ENCODE measurements at places on chromosomes 6 and 20.

DNA sequence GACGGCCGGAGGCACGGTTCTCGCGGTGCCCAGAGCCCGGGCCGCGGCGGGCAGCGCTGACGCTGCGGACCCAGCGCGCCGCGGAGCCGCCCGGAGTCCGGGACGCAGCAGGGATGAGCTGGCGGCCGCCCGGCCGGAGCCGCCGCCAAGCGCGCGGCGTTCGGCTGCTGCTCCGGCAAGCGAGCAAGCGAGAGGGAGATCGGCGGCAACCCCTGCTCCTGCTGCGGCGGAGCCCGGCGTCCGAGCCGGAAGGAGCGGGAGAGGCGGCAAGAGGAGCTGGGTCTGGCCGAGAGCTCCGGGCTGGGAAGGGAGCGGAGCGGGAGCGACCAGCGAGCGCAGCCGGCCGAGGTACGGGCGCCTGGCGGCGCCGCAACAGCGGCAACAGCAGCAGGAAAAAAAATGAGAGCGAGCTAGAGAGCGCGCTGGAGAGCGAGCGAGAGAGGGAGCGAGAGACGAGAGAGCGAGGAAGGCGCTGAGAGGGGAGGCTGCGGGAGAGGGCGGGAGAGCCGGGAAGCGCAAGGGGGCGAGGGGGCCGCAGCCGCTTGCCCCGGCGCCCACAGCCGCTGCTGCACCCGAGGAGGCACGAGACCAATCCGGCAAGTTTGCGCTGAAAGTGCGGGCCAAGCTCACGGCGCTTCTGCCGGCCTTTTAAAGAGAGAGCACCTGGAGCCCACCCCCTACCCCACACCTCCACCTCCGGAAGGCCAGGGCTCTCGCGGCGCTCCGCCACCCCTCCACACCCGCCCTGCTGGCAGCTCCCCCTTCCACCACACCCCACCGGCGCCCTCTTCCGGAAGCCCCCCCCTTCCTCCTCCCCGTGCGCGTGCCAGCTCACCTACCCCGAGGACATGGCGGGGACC, 496 bp downstream of the GRM4 start:
- DNase-seq, result no peak

GRCh38 chr20:43017241-43018030, 172.3 kb downstream of the PTPRT start:
- DNase-seq, result no peak

GRCh38 chr6:89368999-89369398, 16.5 kb upstream of the UBE2J1 start:
- DNase-seq, result no peak

DNA sequence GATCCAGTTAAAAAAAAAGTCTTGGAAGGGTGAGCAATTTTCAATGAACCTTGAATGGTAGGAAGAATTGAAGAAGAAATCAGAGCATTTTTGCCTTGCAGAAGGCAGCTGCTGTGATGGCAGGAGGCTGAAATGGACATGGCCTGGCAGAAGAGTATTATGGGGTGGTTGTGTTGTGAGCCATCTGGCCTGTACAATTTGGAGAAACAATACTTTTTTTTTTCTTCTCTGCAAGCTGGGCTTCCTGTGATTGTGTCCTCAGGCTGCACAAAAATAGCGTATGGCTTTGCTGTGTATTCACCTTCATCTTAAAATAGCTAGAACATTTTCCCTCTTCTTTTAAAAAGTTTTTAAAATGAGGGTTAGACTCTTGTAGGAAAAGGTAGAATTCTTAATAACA, 21.4 kb downstream of the SYCP2L start:
- no peak for DNase-seq

DNA sequence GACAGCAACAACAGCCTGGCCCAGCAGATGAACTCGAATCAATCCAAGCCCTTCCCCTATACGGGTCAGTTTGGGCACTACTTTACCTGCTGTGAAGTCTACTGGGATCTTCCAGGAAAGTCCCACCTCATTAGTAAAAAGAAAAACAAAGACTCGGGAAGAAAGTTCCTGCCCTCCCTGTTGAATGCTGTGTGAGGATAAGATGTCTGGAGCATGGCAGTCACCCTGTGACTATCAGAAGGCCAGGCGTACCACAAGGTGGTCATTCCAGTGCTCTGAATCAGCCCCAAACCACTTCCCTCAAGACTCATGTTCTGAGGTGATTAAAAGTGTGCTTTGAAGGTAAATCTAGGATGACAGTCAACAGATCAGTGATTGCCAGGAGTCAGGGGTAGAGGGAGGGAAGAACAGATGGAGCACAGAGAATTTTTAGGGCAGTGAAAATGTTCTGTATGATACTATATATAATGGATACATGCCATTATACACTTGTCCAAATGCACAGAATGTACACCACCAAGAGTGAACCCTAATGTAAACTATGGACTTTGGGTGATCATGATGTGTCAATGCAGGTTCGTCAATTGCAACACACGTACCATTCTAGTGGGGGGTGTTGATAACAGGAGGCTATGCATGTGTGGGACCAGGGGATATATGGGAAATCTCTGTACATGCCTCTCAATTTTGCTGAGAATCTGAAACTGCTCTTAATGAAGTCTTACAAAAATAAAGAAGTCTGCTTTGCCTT, 14.7 kb downstream of the FKBP1A start:
- no peak for DNase-seq

GRCh38 chr6:5956939-5957338, 49.8 kb downstream of the NRN1 start:
- DNase-seq, result no peak

GRCh38 chr20:18922251-18922650, 108.7 kb downstream of the SCP2D1 start:
- no peak for DNase-seq
